ENCODE measurements at places on chromosomes 12 and 14.

- no peak for DNase-seq
Observed at GRCh38 chr12:88327276-88327675, 185.2 kb downstream of the TMTC3 start.

DNA sequence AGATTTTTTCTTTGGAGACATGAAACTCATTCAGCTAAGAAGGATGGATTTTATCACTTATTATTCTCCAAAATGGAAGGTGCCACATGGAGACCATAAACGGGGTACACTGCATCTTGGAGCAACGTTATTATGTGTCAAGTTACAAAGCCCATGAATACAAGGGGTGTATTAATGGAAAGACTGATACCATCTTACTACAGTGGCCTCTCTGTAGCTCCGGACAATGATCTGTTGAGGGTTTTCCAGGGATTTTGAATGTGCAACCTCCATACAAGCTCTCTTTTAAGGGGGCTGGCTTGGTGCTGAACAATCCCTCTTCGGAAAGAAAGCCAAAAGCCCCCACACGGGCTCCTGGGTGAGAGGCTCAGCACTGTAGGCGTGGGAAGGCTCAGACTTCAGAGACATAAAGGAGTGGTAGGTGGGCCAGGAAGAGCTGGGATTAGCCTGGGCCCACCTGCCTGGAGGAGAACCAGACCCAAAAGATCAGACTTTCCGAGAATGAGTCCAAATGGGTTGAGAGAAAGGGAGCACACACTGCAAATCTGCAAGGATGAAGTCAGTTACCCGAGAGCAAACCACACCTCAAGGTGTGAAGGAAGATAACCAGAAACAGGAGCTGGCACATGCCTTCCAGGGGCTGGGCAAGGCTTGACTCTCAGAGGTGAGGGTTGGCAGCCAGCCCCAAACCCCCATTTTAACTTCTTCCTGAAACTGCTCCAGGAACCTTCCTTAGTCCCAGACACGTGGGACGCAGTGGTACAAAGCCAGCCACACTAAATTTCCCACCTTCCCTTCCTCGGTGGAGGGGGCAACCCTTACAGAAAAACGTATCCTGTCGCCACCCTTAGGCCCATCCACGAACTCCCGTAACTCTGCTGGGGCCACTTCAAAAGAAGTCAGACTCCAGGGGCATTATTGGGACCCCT, 1.5 kb downstream of the VPS37B start:
- no peak for DNase-seq

GRCh38 chr12:101777485-101777884, 38.2 kb upstream of the SYCP3 start:
- no peak for DNase-seq

DNA sequence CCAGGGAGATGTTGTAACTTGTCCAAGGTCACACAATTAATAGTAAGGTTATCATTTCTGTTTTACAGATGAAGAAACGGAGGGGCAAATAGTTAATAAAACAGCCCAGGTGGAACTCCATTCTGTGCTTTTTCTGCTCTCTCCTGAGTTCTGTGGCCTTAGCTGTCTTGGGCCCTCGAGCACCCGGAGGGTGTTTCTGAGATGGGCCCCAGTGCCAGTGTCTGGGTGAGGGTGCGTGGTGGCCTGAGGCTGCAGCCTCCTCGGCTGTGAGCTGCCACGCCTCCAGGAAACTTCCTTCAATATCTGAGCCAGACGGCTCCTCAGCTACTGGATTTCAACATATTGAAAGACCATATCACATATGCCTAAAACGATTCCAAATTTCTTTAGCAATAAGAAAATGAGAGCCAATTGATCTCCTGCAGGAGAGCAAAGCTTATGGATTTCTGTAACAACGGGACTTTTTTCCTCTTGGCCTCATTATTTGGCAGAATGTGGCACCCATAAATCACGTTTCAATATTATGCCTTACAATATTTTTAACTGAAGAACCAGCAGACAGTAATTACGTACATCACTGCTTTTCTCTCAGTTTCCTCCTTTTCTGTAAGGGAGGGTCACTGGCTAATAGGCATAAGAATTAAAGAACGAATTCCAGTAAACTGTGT, 74.8 kb upstream of the DICER1 start:
- DNase-seq: no peak

- no peak for DNase-seq
Observed at GRCh38 chr14:56059054-56059453, 59.2 kb upstream of the PELI2 start.

Data from AG04450 (cell line).